ENCODE measurements at places on chromosomes 2 and 18. TPM values are rescaled to one million over a fixed set of nuclear protein-coding genes. Genes with fewer than 3 reads are reported as not detected.

Gene TMEM200C
- total RNA-seq: not detected

Gene UGT1A6
- total RNA-seq: not detected

Gene SULT1C2
- not detected for total RNA-seq

Gene ICA1L
- total RNA-seq: 6.2 TPM

Gene GRHL1
- total RNA-seq: 1.4 TPM

Gene TEKT4
- total RNA-seq: not detected

Gene LIMS3
- not detected for total RNA-seq

Gene ANKRD30BL
- total RNA-seq: not detected

Gene HOXD12
- total RNA-seq: not detected

Gene UGT1A4
- not detected for total RNA-seq

Gene MARCHF4
- total RNA-seq: not detected

Gene SPP2
- not detected for total RNA-seq

Gene NYAP2
- total RNA-seq: not detected

Gene MRPS9
- 28.8 TPM for total RNA-seq

Gene RND3
- not detected for total RNA-seq

Gene EIF2AK3
- total RNA-seq: 22.5 TPM

Gene TMEM247
- total RNA-seq: not detected

Measured in activated T-helper 2 cell treated with anti-CD3 and anti-CD28 coated beads, Interferon-gamma antibody, Interleukin-2, Interleukin-4, amounts not matched to agents 10 μg/mL and 5 μg/mL and 100 μg/mL, durations not matched to agents 14 hours and 24 hours and 36 hours (primary cell).